ENCODE measurements at places on chromosomes 3 and 15. TPM values are rescaled to one million over a fixed set of nuclear protein-coding genes. Genes with fewer than 3 reads are reported as not detected.

GRCh38 chr3:121362035-121362734, 183.6 kb downstream of the POLQ start:
- DNase-seq, result no peak

DNA sequence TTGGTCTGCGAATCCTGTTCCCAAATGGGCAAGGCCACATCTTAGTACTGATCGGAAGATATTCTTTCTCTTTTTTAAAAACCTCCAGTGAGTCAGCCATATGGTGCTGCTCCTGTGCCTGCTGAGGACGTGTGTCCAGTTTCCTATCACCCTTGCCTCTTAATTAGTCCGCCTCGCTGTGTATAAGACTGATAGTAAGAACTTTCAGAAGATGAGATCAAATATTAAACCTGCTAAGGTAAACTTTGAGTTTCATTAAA, 612 bp downstream of the UBA5 start:
- DNase-seq, result no peak

- DNase-seq, result no peak
Observed at GRCh38 chr15:76006136-76006778, 6.0 kb downstream of the NRG4 start.

GRCh38 chr15:95262866-95263564, 1031.7 kb downstream of the MCTP2 start:
- DNase-seq, result no peak

- DNase-seq, result no peak
Observed at GRCh38 chr3:59605318-59605717, 555.5 kb upstream of the CFAP20DC start.

DNA sequence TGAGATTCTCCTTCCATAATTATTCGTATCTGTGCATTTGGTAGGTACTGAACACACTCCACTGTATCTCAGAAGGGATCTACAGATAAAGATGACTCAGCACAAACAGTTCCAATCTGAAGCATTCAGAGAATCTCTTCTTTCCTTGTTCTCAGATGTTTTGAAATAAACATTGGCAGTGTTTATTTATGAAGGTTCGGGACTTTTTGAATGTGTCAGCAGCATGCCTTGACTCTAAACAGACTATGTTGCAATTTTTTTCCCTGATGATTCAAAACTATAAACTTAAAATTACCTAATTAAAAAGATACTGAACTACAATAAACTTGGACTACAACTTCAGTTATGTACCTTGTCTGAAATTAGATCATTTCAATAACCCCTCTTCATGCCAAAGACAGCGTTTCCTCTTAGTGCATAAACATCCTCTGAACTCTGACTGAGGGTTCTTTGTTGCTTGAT, 612.9 kb upstream of the TBL1XR1 start:
- DNase-seq, result no peak

DNA sequence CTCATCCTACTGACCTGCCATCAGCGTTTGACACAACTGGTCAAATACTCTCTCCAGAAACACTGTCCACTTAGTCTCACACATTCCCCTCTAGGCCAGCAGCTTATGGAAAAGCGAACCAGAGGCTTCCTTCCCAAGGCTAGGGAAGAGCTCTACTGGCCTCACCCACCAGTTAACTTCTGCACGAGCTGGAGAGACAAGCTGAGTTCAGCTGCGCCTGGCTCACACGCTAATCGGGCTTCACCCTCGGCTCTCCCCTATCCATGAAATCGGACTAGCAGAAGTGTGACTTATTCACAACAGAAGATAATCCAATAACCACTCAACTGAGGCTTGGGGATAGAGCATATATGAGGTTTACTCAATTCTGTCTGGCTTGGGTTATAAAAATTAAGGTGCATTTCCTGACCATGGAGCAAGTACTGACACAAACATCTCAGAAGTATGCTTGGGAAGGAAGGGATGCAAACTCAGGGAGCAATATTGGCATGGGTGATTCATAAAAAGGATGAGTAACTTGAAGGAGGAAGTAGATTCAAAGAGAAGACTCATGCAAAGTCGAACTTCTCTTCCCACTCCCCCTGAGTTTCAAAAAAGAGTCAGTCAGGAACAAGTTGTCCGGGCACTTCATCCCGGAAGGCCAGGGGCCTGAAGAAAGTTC, 73.1 kb downstream of the XXYLT1 start:
- no peak for DNase-seq

DNA sequence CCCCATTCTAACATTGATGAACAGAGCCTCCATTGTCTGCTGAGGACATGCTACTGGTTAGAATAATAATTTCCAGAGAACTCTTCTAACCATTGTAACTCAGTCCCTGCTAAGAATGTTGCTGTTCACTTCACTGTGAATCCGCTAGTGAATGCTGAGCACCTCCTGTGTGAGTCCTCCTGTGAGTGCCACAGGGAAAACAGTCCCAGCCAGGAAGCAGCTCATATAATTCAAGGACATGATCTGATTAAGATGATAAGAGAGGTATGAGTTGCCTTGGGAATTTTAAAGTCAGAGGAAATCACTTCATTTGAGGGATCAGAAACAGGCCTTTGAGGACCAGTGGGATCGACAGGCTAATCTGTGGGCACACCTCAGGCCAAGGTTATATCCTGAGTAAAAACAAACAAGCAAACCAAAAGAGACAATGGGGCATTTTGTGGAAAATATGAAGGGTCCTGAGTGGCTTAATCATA, 33.9 kb upstream of the GPR160 start:
- no peak for DNase-seq

DNA sequence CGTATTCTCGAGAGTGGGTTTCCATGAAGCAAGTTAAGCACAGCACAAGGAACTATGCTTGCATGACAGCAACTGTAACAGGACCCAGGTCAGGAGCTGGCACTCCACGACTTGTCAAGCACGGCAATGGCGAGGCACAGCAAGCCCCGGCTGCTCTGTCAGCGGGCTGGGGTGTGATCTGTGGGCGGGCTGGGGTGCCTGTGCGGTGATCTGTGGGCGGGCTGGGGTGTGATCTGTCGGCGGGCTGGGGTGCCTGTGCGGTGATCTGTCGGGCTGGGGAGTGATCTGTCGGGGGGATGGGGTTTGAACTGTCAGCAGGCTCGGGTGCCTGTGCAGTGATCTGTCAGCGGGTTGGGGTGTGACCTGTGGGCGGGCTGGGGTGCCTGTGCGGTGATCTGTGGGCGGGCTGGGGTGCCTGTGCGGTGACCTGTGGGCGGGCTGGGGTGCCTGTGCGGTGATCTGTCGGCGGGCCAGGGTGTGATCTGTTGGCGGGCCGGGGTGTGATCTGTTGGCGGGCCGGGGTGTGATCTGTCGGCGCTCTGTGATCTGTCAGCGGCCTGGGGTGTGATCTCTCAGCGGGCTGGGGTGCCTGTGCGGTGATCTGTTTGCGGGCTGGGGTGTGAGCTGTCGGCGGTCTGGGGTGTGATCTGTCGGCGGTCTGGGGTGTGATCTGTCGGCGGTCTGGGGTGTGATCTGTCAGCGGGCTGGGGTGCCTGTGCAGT, 205.7 kb downstream of the XXYLT1 start:
- no peak for DNase-seq

GRCh38 chr3:147090461-147090860, 315.9 kb downstream of the ZIC4 start:
- no peak for DNase-seq

DNA sequence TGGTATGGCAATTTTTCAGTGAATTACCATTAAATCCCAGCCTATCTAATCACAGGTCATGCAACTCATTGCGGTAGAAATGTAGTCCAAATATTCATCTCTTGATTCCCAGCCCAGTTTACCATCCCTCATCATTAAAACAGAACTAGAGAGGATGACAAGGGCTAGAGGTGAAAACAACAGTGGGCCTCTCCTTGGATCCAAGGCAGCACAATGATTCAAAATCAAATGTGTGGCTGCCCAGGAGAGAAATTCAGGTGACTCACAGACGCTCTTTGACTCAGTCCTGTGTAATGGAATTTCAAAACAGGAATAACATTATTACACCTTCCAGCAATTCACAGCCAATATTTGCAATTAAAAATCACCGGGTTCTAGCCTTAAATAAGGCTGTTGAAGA, 246.5 kb downstream of the TBL1XR1 start:
- no peak for DNase-seq

DNA sequence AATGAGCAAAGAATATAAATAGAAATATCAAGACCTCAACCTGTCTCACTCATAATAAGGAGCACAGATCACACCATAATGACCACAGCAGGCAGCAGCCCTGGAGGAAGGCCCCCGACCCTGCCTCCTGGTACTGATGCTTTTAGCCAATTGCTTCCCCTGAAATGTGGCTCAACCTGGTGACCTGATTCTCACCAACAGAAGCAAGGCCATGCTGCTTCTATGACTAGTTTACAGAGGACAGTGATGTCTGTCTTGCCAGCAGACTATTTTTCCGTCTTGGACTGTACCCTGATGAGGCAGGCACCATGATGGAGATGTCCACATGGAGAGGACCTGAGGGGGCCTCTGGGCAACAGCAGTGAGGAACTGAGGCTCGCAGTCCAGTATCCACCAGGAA, 18.0 kb downstream of the SLC41A3 start:
- DNase-seq, result no peak

DNA sequence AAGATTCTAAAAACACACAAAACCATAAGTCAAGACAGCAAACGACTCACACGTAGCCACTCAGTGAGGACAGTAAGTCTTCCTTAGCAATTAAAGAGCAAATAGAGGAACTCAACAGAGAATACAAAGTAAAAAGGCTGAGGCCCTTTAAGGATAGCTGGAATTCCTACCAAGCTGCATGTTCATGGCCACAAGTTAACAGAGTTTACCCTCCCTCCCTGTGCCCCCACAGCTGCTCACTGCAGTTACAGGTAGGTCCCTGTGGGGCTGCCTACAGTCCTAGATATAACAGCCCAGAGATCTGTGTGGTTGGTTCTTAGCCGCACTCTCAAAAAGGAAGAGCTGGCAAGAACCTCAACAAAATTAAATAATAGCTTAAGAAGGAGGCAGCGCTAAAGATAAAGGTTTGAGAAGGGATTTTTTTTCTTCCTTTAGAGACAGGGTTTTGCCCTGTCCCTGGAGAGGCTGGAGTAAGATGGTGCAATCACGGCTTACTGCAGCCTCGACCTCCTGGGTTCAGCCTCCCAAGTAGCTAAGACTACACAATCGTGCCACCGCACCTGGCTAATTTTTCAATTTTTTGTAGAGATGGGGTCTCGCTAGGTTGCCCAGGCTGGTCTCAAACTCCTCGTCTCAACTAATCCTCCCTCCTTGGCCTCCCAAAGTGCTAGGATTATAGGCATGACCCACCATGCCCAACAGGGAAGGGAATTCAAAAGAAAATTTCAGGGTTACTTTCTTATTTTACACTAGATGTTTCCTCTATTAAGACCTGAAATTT, 19.3 kb downstream of the SFMBT1 start:
- DNase-seq, result no peak

GRCh38 chr3:20846832-20847231, 660.8 kb upstream of the SGO1 start:
- no peak for DNase-seq

DNA sequence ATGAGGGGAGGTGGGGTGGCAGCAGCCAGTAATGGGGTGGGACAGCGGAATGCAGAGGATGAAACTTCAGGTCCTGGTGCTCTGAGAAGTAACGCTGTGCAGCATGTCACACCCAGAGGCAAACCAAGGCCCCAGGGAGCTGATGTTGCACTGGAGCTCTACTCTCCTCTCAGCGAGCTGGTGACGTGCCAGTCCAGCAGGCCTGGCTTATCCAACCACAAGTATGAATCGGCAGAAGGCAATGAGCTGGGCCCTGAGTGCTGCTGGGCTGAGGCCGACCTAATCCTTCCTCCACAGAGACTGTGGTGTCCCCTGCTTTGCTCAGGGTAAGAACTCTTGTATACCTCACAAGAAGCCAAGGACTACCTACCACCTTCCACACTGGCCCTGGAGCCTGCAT, 30.5 kb downstream of the CD86 start:
- DNase-seq, result no peak

DNA sequence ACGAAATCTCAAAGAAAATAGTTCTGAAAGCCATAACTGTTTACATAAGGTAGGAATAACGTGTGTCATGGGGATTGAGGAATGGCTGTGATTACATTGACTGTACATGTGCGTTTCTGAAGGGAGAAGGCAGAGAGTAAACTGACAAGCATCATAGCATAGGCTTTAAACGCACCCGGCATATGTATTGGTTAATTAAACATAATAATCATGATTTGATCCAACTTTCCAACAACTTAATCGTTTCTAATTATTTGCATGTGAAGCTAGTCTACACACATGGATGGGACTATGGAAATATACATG, 3.3 kb downstream of the TMEM108 start:
- DNase-seq, result no peak

GRCh38 chr3:55704521-55704920, 217.4 kb upstream of the WNT5A start:
- DNase-seq, result no peak

DNA sequence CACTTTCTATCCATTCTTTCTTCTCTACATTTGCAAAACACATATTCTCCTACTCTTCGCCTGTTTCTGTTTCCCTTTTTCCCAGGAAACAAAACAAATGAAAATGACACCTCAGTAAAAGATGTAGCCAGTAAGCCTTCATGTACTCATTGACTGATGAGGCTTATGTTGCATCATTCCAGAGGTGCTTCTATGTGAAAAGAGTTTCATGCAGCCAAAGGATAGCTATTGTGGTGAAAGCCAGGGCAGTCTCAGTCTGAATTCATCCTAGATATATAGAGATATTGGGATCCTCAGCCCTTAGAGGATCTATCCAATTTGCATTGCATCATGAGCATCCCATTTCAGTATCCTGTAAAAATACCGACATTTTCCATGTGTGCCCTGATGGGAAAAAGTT, 267.3 kb downstream of the GAP43 start:
- no peak for DNase-seq

GRCh38 chr15:51343466-51343865, 2.0 kb downstream of the GLDN start:
- no peak for DNase-seq

The AAGAB gene
- total RNA-seq, result 23.2 TPM

The ISLR2 gene
- not detected for total RNA-seq

The PAK2 gene
- total RNA-seq, result 42.3 TPM

The GUCA1C gene
- total RNA-seq, result not detected

The TMEM115 gene
- total RNA-seq, result 47.9 TPM

The PAK6 gene
- 11.0 TPM for total RNA-seq

The ADGRG7 gene
- total RNA-seq, result not detected

The BOC gene
- 48.8 TPM for total RNA-seq

The SPINK8 gene
- total RNA-seq, result not detected

The CALML4 gene
- 7.9 TPM for total RNA-seq

The DGKG gene
- 2.3 TPM for total RNA-seq

The C15orf40 gene
- 14.6 TPM for total RNA-seq

The SGO1 gene
- 1.5 TPM for total RNA-seq

The REC114 gene
- not detected for total RNA-seq

The TRIM42 gene
- not detected for total RNA-seq

The SYNPR gene
- not detected for total RNA-seq

The WNT5A gene
- total RNA-seq, result 54.7 TPM
